Posterior vena cava (tissue), 2 donors: ENCODE measurements at places on chromosomes 6 and 20. TPM values are rescaled to one million over a fixed set of nuclear protein-coding genes. Genes with fewer than 3 reads are reported as not detected.

DNA sequence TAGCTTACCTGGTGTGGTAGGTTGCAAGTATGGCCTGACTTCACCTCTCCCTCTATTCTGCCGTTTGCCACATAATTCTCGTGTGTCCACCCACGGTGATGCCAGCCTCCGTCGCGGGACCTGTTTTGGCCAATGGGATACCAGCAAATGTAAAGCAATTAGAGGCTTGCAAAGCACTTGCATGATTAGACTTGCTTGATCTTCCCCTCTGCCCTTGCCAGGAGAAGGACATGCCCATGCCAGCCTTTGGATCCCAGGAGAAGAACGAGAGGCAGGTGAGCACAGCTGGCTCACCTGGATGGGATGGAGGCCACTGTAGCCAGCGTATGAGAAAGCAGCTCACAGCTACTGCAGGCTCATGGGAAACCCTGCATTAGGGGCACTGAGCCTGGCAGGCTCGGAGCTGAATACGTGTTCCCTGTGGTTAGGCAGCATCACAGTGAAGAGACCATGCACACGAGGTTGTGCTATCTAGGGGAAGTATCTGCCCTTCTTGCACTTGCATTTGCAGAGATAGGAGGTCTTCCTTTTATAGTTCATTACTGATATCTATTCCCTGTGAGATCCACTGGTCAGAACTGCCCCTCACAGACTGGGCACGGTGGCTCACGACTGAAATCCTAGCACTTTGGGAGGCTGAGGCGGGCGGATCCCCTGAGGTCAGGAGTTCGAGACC, 62.4 kb downstream of the TMEM242 start:
- DNase-seq, result peak; percentile 38

DNA sequence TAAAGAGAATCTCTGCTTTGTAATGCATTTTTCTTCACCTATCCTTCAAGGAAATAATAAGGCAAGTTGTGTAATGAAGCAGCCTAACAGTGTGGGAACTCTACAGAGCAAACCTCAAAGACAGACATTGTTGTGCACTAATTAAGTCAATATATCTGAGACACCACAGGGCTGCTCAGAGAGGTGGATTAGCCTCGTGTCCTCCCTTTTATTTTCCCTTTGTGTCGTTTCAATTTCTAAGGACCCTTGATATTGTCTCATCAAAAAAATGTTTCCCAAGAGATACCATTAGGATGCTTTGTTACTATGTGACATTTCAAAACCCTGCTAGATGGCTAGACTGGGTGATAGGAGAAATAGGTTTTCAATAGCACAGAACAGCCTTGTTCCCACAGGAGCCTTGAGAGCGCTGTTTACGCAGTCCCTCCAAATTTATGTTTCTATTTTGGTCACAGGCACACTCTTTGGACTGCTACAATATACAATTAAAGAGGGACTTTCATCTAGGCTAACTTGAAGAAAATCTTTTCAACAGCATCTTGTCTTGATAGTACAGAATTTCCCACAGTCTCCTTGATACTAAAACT, 23.1 kb downstream of the UBE3D start:
- no peak for DNase-seq

GRCh38 chr6:116629563-116629981, 13.3 kb downstream of the RSPH4A start:
- no peak for DNase-seq

DNA sequence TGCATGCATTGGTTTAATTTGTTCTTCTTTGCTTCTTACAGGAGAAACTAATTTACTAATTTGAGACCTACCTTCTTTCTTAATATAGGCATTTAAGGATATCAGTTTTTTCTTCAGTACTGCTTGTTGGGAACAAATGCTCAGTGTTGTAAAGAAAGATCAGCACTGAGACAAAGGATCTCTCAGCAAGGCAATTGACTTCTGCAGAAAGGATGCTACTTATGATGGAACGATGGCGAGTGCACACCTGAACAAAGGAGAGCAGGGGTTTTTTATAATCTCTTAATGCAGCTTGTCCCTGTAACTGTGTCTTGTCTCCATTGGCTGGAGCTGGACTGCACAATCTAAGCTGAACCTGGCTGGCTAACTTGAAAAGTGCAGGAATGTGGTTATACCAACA, 64.2 kb downstream of the RPP21 start:
- no peak for DNase-seq

DNA sequence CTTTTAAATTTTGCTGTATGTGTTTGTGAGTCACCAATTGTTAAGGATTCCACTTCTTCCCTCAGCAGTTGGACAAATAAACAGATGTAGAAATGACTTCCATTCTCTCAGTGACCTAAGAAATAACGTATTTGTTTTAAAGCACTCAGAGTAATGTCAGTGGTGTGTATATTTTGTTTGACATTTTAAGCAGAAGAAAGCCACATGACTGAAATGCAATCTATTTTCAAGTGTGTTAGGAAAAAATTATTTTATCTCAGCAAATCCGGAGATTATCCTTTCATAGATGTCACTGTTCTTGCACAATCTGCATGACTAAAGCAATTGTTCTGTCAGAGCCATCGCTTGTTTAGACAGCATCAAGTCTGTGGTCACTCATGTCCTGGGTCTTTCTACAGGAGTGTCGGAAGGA, 77.1 kb downstream of the JAG1 start:
- DNase-seq, result no peak

Gene OPN5
- total RNA-seq, result not detected

Gene TAAR5
- not detected for total RNA-seq
